ENCODE measurements at places on chromosomes 5 and 9. TPM values are rescaled to one million over a fixed set of nuclear protein-coding genes. Genes with fewer than 3 reads are reported as not detected.

TRIM36 gene
- 0.39 TPM for polyA plus RNA-seq

DNA sequence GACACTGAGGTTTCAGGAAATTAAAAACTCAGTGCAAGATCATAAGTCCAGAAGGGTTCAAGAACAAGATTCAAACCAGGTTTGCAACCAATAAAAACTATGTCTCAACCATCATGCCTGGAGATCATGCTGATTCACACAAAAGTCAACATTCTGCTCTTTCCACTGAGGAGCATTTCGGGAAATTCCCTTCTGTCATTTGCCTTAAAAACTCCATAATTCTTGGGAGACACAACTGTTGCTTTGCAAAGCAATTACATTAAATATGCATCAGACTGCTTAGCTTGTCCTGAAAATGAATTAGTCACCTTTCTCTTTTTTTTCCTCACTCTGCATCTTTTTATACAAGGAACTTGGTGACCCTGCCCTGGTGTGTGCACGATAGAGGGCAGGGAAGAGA lies 275.9 kb upstream of the ZNF462 start:
- DNase-seq, result no peak

DNA sequence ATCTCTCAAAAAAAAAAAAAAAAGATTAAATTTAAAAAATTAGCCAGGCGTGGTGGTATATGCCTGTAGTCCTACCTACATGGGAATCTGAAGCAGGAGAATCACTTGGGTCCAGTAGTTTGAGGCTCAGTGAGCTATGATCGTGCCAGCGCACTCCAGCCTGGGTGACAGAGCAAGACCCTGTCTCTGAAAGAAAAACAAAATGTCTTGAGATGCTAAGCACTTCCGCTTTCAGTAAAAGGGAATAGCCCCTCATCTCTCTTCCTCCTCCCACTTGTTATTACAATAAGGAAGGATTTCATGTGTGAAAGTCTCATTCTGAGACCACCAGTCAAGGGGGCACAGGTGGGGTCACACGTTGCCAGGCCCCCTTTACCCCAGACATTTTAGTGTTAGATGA lies 79.4 kb downstream of the GOLPH3 start:
- DNase-seq, result no peak

DNA sequence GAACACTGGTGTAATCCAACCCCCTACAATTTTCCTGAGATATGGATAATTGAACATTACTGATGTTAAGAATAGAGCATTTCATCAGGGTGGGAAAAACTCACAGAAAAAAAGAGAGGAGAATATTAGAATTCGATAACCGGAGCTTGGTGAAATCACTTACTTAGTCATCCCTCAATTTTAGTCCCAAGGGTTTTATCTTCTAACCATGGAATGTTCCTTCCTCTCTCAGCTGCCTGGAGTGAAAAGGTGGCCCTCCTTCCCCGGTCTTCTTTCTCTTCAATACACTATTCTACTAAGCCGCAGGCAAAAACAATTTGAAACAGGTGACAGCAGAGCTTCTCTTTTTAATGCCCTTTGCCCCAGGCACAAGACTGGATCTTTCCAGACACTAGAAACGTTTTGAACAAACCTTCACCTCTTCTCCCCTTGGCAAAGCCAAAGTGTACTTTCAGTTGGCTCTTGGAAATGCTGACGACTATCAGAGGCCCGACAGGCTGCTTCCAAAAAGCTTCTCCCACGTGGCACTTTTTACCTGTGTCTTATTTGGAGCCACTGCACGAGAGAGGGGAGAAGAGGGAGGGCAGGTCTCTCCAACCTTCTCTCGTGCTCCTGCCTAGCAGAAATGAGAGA lies 543.9 kb downstream of the TLE1 start:
- DNase-seq, result no peak

DNA sequence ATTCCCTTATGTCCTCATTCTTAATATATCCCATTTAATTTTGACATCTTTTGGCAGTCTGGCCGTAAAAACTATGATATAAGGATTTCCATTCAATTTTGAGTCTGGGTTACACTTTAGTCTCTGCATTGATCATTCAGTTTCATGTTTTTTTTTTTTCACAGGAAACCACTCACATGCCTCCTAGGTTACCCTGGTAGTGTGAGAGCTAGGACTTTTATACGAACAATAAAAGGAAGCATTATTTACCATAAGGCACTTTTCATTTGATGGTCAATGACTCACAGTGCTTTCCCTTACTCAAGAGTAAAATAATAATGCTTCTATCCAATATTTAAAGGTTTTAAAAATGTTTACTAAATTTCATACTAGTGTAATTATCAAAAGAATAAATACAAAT lies 16.4 kb upstream of the DMAC1 start:
- no peak for DNase-seq

GRCh38 chr5:125411744-125412560 lies 665.5 kb upstream of the ZNF608 start:
- DNase-seq, result peak; percentile 76

Measured in kidney (tissue), 22 donors.